Hematopoietic multipotent progenitor cell treated with erythropoietin and hydrocortisone succinate and interleukin-3 and kit ligand, for 4 days (in vitro differentiated cells): ENCODE measurements at places on chromosomes 1 and 21.

- peak; percentile 39 for DNase-seq
These were observed 311.5 kb downstream of the SETD4 start for GRCh38 chr21:35748678-35749314.

DNA sequence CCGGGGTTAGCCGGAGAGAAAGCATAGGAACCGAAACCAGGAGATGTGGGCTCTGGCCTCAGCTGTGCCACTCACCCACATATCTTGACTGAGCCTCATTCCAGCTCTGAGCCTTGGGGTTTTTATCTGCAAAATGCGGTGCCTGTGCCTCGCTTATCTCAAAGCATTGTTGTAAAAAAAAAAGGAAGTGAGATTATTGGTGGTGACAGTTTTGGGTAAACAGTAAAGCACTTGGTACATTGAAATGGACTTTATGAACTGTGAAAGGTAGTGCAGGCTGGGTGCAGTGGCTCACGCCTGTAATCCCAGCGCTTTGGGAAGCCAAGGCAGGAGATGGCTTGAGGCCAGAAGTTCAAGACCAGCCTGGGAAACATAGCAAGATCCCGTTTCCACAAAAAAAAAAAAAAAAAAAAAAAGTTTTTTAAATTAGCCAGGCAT, 3.8 kb downstream of the PTAFR start:
- DNase-seq = peak; percentile 98

- DNase-seq = no peak
These were observed 118.6 kb downstream of the SYF2 start for GRCh38 chr1:25113731-25114130.

DNA sequence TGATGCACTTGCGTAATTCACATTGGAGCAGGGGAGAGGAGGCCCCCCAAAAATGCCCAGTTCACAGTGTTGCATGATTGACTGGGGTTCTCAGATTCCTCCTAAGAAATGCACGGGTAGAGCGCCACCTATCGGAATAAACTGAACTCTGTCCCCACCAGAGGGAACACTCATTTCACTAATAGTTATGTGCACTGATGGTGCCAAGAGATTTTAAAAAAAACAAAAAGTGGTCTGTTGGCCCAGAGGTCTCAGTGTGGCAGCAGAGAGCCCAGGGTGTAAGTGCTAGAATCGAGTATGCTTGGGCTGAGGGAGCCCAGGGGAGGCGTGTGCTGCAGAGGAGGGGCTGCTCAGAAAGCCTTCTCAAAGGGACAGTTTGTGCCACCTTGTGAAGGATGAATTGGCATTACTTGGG, 6.9 kb downstream of the PINK1 start:
- DNase-seq = peak; percentile 82

- peak; percentile 71 for DNase-seq
These were observed 36.7 kb downstream of the ZNF695 start for GRCh38 chr1:246971090-246971721.

GRCh38 chr1:178034676-178035075, 59.2 kb upstream of the RASAL2 start:
- DNase-seq = no peak

- DNase-seq = no peak
These were observed 88.0 kb upstream of the F3 start for GRCh38 chr1:94629259-94630181.

GRCh38 chr1:39076127-39076798, 50.1 kb downstream of the NDUFS5 start:
- no peak for DNase-seq
